ENCODE measurements at places on chromosomes 13 and 19. TPM values are rescaled to one million over a fixed set of nuclear protein-coding genes. Genes with fewer than 3 reads are reported as not detected.

KIR3DL2 gene
- not detected for total RNA-seq

GRCh38 chr19:991174-991931 is 7.2 kb downstream of the WDR18 start:
- DNase-seq = peak; percentile 97

DNA sequence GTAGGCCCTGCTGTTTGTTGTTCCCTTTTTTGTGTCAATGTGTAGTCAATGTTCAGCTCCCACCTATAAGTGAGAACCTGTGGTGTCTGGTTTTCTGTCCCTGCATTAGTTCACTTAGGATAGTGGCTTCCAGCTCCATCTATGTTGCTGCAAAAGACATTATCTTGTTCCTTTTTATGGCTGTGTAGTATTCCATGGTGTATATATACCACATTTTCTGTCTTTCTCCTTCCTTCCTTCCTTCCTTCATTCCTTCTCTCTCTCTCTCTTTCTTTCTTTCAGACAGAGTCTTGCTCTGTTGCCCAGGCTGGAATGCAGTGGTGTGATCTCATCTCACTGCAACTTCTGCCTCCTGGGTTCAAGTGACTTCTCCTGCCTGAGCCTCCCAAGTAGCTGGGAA is 21.0 kb downstream of the CYP2A6 start:
- no peak for DNase-seq

LRFN3 gene
- total RNA-seq = 19.3 TPM

DNA sequence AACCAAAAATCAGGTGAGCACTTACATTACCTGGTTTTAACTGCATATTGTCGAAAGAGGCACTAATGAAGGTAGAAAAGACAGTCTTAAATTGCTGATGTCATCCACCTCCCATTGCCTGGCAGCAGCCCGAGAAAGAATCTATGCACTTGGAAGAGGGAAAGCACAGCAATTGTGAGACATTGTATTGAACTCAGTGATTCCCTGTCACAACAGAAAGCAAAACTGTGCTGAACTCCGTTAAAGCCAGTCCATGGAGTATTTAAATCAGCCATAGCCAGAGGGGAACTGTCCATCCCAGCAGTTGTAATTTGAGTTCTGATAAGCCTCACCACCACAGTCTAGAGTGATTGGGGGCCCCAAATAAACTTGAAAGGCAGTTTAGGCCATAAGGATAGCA is 466.6 kb upstream of the PCDH9 start:
- DNase-seq = no peak

TMPRSS9 gene
- total RNA-seq = 0.95 TPM

- no peak for DNase-seq
Measured at GRCh38 chr13:50153401-50153800, 138.2 kb downstream of the KCNRG start.

- no peak for DNase-seq
Measured at GRCh38 chr13:72205773-72206172, 338.8 kb upstream of the DACH1 start.

DNA sequence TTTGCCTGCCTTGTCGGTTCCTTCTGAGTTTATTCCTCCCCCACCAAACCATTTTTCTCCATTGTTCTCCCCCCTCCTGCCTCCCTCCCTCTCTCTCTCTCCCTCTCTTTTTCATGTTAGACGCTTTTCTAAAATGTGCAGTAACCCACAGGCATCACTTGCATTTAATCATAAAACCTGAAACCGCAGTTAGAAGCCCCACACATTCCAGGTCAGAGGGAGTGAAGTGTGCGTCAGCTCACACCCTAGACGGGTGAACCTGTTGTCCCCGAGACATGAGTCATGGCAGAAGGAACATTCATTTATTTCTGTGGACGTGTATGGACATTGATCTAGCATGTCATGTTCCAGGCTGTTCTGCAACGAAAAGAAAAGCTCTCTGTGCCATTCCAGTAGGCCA is 19.9 kb downstream of the ONECUT3 start:
- DNase-seq = no peak

DNA sequence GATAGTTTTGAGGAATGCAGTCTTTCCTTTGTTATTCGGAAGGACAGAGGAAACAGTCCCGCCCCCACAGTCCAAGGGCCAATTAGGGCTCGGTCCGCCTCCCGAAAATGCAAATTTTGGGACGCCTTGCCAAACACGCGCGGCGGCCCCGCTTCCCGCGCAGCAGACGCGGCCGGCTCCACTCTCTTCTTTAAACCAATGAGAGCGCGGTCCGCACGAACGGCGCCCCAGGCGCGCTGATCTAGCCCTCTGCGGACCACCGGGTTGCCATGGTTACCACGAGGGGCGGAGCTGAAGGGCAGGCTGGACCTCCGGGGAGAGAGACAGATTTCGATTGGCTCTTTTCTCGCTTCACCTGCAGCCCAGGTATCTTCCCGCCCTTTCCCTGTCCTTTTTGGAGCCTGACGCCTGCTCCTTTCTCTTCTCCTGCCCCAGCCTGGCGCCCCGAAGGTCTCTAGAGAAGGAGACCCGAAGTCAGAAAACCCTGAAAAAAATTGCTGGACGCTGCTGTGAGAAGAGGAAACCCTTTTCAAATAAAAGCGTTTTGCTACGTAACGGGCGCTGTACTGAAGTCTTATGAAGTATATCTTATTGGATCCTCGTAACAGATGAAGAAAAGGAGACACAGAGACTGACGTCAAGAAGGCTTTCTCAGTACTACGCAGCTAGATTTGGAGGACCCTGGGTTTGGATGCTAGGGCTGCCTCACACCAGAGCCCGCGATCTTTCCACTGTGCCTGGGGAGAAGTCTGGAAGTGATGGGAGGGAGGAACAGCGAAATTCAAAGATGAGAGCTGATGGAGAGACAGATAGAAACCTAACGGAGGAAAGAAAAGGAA is 2.0 kb downstream of the PTH2 start:
- DNase-seq = peak; percentile 99

DNA sequence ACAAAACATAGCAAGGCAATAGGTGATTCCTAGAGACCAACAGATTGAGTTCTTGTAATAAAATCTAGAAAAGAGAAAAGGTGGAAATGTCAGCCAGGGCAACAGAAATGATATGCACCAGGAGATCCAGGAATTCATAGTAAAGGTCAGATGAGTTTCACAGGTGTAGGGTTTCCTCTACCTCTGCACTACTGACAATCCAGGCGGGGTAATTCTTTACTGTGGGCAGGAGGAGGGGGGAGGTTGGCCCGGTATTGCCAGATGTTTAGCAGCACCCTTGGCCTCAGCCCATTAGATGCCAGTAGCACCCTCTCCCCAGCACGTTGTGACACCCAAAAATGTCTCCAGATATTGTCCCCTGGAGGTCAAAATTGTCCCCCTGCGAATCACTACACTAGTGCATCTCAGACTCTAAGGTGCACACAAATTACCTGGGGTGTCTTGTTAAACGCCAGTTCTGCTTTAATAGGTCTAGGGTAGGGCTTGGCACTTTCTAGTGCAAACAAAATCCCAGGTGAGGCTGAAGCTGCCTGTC is 3.5 kb upstream of the UBAC2 start:
- DNase-seq = peak; percentile 27

DNA sequence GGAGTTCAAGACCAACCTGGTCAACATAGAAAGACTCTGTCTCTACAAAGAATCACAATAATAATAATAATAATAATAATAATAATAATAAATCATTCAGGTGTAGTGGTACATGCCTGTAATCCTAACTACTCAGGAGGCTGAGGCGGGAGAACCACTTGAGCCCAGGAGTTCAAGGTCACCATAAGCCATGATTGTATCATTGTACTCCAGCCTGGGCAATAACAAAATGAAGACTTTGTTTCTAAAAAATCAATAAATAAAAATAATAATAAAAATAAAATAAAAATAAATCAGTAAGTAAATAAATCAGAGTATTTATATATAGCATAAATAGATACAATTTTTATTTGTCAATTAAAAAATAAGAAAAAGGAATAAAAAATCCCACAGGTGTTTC is 1636.4 kb downstream of the SLITRK1 start:
- DNase-seq = no peak

NANOS3 gene
- not detected for total RNA-seq

DNA sequence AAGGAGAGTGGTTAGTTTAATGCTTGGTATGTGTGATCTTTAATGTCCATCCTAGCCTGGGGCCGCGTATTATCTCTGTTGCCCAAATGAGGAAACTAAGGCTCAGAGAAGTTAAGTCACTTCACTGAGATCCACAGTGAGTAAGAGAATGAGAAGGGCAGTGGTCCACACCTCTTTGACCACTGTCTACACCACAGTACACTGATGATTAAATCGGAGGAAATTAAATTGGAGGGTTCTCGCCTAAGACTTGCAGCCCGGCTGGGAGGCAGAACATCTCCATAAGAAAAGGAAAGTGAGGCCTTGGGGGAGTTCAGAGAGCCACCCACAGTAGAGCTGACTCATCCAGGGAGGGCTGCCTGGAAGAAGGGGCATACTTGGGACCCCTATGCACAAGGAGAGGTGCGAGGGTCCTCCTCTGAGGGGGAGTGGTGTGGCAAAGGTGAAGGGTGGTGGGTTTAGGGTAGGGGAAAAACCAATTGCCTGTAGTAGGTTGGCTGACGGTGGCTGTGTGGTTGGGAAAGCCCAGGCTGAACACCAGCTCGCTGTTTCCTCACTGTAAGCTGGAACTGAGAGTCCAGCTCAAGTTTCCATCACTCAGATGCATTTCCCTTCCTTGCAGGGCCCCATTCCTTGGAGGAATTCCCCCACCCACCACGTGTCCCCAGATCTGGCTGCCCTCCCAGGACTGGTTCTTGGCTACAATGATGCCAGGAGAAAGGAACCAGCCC is 15.0 kb upstream of the DHRS12 start:
- no peak for DNase-seq

GRCh38 chr13:48210178-48210577 is 22.8 kb upstream of the ITM2B start:
- no peak for DNase-seq

DNA sequence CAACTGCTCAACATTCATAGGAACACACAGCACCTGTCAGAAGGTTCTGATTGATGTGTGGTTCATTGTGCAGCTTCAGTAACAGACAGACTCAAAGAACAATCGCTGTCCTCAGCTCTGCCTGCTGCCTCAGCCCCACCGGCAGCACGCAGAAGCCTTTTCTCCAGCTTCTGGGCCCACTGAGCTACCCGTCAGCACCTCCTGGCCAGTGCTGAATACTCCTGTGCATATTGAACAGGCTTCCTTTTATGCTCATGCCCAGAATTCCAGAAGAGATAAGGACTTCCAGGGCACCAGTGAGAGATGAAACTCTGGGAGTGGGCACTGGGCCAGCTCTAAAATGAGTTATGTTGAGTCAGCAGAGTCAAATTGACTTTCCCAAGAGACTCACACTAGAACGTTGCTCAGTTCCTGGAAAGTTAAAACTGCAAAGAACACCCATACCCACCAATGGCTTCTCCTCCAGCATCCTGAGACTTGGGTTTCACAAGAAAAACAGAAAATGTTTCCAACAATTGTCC is 119.3 kb downstream of the COL4A1 start:
- DNase-seq = no peak

NCAN gene
- 4.2 TPM for total RNA-seq

WDFY2 gene
- 19.9 TPM for total RNA-seq

DNA sequence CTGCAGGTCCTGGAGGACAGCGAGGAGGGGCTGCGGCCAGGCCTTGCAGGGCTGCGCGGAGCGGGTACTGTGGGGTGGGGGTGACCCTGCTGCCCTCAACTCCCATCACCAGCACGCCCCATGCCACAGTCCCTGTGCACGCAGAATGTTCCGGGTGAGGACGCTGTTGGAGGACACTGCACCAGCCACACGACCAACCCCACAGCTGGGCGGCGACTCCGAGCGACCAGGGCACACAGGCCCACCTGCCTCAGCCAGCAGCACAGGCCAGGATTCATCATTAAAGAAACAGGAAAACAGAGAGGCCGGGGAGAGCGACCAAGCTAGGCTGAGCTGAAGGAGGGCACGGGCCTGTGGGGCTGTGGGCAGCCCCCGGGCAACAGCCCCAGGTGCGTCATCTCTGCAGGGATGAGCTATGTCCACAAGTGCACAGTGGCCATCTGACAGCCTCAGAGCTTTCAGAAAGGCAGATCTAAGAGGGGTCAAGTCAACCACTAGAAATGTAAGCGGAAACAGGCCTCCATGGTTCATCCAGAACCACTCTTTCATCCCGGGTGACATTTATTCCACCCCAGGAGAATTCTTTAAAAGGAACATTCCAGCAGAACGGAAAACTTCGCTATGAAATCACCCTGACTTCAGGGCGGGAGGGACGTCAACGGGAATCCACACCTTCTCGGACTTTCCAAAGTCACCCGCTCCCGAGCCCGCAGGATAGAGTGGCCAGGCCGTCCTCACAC is 1.5 kb downstream of the GAS6 start:
- DNase-seq = peak; percentile 59

- DNase-seq = no peak
Measured at GRCh38 chr19:30671367-30671619, 299.1 kb downstream of the ZNF536 start.

CFAP97D2 gene
- total RNA-seq = not detected

GRCh38 chr19:35462476-35462953 is 14.5 kb downstream of the FFAR2 start:
- no peak for DNase-seq

DNA sequence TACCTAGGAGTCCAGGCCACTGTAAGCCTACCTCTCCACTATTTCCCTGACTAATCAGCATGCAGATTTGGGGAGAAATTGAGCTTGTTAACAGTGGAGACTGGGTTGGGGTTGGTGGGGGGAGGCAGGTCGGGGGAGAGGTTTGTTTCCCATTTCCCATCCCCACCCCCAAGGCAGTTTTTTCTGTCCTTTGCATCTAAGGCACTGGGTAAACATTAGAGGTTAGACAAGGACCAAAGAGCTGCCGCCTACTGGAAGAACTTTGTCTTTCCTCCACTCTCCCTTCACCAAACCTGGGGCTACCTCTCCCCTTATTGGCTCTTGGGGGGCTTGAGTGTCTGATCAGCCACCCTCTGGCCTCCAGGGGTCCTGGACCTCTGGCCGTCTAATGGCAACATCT is 953 bp downstream of the KCNN4 start:
- no peak for DNase-seq

GRCh38 chr19:38196948-38197656 is 26.9 kb downstream of the DPF1 start:
- no peak for DNase-seq

- DNase-seq = peak; percentile 86
Measured at GRCh38 chr13:68927387-68928026, 1180.1 kb upstream of the ATXN8OS start.

SPART gene
- total RNA-seq = 62.6 TPM

GPC6 gene
- total RNA-seq = 80.4 TPM

GRCh38 chr13:43360171-43360570 is 336.8 kb downstream of the DNAJC15 start:
- no peak for DNase-seq

C13orf42 gene
- 27.7 TPM for total RNA-seq
